ENCODE measurements at places on chromosomes 11 and 22.

DNA sequence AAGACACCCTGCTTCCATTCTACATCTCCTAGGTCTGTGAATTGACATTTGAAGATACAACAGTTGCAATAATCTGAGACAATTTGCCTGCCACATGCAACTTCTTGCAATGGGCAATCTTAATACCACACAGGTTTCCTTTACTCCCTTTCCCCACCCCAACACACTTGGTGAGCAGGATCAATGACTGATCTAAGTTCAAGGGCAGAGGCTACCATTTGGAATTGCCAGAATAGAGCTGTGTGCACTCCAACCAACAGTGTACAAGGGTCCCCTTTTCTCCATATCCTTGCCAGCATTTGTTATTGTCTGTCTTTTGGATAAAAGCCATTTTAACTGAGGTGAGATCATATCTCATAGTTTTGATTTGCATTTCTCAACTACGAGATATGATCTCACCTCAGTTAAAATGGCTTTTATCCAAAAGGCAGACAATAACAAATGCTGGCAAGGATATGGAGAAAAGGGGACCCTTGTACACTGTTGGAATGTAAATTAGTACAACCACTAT lies 2.9 kb upstream of the NNMT start:
- no peak for DNase-seq

DNA sequence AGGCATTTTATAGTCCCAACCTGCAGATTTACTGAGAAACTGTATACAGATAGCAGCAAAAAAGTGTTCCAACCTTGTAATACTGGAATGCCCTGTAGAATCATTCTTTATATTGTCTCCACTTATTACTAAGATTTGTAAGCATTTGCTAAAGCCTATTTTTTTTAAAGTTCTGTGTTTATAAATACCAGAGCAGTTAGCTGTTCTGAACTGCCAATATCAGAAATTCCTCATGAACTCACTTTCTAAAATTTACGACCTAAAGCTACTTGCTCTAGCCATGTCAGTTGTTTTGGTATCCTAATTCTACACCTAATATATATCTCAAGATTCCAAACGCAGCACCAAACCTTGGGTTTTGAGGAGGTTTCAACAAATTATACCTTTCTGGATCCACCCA lies 103.2 kb downstream of the C11orf65 start:
- no peak for DNase-seq

GRCh38 chr11:113847580-113847979 lies 27.8 kb downstream of the USP28 start:
- no peak for DNase-seq

- no peak for DNase-seq
Observed at GRCh38 chr11:17540807-17541206, 3.4 kb downstream of the USH1C start.

DNA sequence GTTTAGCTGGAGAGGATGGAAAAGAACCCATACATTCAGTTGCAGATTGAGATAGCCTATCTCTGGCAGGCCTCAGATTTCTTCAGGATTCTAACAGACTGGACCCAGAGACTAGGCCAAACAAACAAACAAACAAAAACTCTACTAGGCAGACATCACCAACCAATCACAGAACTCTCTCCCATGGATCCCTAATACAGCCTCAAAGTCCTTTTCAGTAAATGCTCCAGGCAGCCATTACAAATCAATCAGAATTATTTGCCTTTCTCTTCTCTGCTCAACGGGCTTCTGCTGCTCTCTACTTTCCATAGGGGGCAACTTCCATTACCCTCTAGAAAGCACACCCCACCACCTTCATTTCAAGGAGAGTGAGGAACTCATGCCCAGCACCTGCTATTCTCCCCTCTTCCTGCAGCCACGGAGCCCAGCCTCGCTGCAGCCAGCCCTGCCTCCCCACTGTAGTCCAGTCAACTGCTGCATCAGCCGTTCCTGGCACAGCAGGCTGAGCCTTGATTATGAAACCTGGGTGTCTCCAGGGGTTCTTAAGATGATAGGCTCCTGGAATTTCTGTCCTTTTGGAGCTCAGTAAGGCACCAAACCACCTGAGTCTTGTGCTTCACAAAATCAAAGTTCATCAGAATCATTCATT lies 19.0 kb upstream of the SMIM35 start:
- no peak for DNase-seq

GRCh38 chr11:56706486-56706885 lies 7.6 kb downstream of the OR9G1 start:
- no peak for DNase-seq

DNA sequence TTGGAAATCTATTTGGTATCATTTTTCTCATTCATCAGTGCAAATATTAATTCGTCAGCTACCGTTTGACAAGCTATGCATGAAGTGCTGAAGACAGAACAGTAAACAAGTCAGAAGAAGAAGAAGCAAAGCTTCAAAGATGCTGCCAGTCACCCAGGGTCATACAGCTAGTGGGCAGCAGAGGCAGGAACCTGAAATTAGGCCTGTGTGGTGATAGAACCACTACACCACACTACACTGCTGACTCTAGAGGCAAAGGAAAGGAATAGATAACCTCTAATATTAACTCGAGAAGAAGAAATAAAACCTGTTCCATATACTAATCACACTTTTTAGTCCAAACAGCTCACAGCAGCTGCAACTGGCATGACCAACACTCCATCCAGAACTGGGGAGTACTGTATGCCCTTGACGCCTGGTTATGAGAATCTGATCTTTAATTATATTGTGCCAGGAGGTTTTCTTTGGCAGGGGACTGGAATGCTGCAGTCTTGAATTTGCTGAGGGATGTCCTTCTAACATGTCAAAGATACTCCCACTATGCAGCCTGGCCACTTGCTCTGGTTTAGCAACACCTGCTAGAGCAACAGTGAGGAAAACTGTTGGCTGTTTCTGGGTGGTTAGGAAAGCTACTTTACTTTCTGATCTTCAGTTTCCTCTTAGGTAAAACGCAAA lies 73.0 kb downstream of the PAK1 start:
- DNase-seq: no peak

GRCh38 chr11:112722876-112723275 lies 238.3 kb upstream of the NCAM1 start:
- no peak for DNase-seq

DNA sequence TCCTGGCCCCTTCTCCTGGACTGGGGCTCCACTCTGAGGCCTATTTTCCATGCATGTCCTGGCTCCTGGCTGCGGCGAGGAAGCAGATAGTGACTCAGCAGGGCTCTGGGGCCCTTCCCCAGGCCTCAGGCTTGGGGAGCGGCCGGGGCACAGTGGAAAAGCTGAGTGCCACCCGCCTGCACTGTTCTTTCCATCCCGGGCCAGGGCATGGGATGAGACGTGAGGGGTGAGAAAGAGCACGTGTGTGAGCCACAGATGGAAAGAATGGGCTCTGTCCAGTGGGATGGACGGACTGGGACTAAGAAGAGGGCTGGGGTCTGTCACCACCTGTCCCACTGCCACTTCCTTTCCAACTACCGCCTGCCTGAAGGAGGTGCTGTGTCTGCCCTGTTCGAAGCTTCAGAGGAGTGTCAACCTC lies 12.8 kb downstream of the SLC37A2 start:
- DNase-seq: peak; percentile 41
